Calu3 (cell line): ENCODE measurements at places on chromosomes 6 and 20. TPM values are rescaled to one million over a fixed set of nuclear protein-coding genes. Genes with fewer than 3 reads are reported as not detected.
A peak's percentile ranks its signal among the peaks of the same experiment; 100 is the strongest.

The CASS4 gene
- 0.24 and 0.27 TPM in 2 replicates for total RNA-seq

The SAMD5 gene
- 0.76 TPM in 1 of 2 replicates, not detected in the other for total RNA-seq

DNA sequence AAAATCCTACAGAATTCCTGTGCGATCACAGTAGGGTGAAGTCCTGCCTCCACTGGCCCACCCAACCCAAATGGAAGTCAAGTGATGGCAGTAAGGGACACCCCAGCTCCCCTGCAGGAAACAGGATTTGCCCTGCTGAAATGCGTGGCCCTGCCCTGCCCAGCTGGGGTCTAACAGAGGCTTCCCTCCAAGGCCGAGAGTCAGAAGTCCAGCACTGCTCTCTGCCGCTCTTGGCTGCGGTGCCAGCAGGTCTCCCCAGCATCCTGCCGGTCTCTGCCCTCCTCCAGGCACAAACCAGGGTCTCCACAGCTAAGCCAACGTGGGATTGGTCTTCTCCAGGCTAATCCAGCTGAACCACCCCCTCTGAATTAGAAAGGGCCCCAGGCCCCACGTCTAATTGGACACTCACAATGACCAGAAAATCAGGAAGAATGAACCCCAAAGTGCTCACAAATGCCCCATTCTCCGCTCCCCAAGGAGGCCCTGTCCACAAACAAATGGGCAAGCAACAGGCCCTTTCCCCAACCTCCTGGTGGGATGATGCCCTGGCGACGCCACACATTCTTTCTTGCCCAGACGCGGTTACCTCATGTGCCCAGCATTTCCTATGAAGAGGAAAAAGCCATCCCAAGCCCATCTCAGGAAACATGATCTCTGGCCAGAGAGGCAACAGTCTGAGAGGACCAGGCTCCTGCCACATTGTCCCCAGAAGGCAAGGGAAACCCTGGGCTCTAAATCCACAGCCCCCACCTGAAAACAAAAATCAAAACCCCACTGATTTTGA, 117.2 kb downstream of the BANF2 start:
- no peak for DNase-seq
- no peak overlapping the region for H3K27ac ChIP-seq
- H3K4me3 ChIP-seq, result no peak overlapping the region
- H3K27me3 ChIP-seq, result no peaks in the 10 kb centered on the region

DNA sequence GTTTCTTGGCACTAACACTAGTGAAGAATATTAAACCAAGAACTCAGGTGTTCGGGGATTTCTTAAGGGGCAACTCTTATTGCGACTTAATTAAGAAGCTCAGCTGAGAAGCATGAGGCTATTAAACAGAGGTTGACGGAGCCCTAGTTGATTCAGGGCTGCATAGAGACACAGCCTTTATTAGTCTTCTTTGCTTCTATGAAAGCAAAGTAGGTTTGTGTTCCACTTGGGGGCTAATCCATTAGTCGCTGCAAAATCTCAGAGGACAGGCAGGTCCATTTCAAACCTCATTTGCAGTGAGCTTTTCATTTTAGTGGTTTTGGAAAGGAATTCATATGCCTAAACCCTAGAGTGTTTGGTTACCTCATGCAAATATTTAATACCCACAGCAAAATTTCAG, 506.6 kb upstream of the SULF2 start:
- peaks cover 64% of the 10 kb centered on the region for H3K4me1 ChIP-seq
- H3K27me3 ChIP-seq, result peaks cover 15% of the 10 kb centered on the region
- H3K36me3 ChIP-seq, result peaks cover 6% of the 10 kb centered on the region
- no peak overlapping the region for H3K27ac ChIP-seq
- H3K4me3 ChIP-seq, result no peak overlapping the region
- no peak for DNase-seq

- H3K36me3 ChIP-seq, result no peaks in the 10 kb centered on the region
- no peaks in the 10 kb centered on the region for H3K4me1 ChIP-seq
- no peak overlapping the region for H3K27ac ChIP-seq
- H3K27me3 ChIP-seq, result no peaks in the 10 kb centered on the region
- DNase-seq, result no peak
- no peak overlapping the region for H3K4me3 ChIP-seq
Observed at GRCh38 chr6:89506716-89507617, 74.0 kb downstream of the ANKRD6 start.

GRCh38 chr20:24771542-24772061, 177.5 kb upstream of the CST7 start:
- no peaks in the 10 kb centered on the region for H3K4me1 ChIP-seq
- H3K4me3 ChIP-seq, result no peak overlapping the region
- H3K27ac ChIP-seq, result no peak overlapping the region

GRCh38 chr6:82914511-82914910, 151.1 kb downstream of the UBE3D start:
- no peak for DNase-seq
- H3K27me3 ChIP-seq, result no peaks in the 10 kb centered on the region
- peaks cover 15% of the 10 kb centered on the region for H3K4me1 ChIP-seq

DNA sequence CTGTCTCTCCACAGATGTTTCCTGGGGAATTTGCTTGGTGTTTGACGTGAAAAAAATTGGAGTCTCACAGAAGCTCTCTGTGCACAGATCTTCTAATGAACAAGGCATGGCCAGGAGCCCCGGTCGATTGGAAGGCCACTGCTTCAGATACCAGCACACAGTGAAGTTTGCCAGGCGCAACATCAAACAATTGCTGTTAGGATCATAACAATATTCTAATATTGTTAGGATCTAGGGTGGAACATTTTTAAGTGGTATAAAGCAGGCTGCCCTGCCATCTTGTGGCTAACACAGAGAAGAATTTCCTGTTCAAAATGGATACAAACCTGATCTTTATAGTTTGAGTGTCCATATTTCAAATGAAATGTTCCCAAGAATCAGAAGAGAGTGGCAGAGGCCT, 64.1 kb downstream of the C6orf118 start:
- no peak overlapping the region for H3K4me3 ChIP-seq
- H3K27me3 ChIP-seq, result peaks cover 9% of the 10 kb centered on the region

DNA sequence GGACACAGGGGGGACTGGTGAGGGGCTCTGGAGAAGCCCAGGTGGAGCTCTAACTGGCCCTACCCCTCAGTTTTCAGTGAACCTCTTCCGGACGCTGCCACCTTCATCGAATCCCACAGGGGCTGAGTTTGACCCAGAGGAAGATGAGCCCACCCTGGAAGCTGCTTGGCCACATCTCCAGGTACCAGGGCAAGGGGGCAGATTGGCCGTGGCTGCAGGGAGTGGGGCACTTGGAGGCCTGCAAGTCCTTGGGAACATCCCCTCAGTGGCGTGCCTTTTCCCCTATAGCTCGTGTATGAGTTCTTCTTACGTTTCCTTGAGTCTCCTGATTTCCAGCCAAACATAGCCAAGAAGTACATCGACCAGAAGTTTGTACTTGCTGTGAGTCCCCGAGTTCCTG, 6.6 kb downstream of the MEA1 start:
- peaks cover 4% of the 10 kb centered on the region for H3K4me1 ChIP-seq
- no peaks in the 10 kb centered on the region for H3K27me3 ChIP-seq
- no peak overlapping the region for H3K4me3 ChIP-seq

DNA sequence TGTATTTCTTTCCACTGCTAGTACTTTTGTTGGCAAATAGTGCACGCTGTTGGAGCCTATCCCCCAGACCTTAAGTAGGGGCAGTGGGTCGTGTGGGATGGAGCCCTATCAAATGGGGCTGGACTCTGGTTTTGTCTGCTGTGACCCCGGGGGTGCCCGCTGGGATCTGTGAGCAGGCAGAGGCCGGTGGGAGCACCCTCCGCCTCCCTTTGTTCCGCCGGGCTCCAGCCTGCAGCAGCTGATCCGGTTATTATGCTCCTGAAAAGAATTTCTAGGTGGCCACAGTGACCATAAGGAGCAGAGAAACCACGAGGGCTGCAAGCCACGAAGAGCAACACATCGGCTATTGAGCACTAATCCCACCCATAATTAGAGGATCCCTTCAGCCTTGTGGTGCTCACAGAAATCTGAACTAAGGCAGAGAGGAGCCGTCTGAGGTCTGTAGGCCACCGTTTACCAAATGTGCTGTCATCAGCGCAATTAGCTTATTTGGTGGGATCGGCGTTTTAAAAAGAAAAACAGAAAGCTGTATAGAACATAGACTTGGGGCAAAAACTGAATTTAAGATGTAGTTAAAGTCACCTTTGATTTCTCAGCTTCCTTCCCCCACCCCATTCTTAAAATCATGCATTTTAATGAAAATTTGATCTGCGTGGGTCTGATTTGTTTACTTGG, 598.3 kb upstream of the JAG1 start:
- no peak overlapping the region for H3K27ac ChIP-seq
- peaks cover 37% of the 10 kb centered on the region for H3K4me1 ChIP-seq
- H3K27me3 ChIP-seq, result no peaks in the 10 kb centered on the region
- DNase-seq, result no peak

DNA sequence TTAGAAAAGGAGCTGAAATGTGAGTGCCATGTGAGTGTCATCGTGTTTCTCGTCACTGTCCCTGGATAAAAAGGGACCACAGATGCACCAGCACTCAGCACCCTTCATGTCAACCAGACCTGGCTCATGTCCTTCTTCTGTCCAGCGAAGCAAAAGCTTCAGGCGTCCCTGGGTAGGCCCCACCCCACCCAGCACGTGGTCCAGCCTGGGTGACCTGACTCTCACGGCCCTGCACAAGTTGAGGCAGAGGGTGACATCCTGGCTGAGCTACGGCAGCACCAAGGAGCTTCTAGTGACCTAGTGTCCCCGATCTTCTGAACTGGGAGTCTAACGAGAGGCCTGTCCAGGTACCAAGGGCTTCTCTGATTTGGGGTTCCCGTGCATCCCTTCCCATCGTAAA, 37.8 kb downstream of the PSMG4 start:
- H3K27me3 ChIP-seq, result peaks cover 31% of the 10 kb centered on the region
- no peak overlapping the region for H3K27ac ChIP-seq
- no peaks in the 10 kb centered on the region for H3K4me1 ChIP-seq

- H3K4me1 ChIP-seq, result peaks cover 43% of the 10 kb centered on the region
- no peaks in the 10 kb centered on the region for H3K27me3 ChIP-seq
- no peaks in the 10 kb centered on the region for H3K36me3 ChIP-seq
- H3K4me3 ChIP-seq, result no peak overlapping the region
- H3K27ac ChIP-seq, result peak overlapping the region; percentile 38
Observed at GRCh38 chr6:119308048-119308570, 41.5 kb downstream of the MAN1A1 start.

DNA sequence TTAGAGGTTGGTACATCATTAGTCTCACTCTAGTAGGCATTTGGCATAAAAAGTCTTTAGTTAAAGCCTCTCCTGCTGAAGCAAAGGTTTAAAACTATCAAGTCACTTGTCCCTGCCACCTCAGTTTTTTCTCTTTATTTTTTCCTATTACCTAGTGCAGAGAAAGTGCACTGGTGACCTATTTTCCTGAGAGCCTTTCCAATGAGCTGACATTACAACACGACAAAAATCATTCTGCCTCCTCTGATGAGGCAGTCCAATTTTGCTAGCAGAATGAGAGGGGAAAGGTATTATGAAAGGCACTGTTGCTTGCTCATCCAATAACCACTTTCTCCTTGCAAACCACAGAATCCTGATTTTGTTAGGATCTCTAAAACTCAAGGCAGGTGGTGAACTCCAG, 73.3 kb upstream of the SGK1 start:
- H3K27ac ChIP-seq, result no peak overlapping the region
- no peaks in the 10 kb centered on the region for H3K4me1 ChIP-seq
- H3K27me3 ChIP-seq, result no peaks in the 10 kb centered on the region
- no peaks in the 10 kb centered on the region for H3K36me3 ChIP-seq

DNA sequence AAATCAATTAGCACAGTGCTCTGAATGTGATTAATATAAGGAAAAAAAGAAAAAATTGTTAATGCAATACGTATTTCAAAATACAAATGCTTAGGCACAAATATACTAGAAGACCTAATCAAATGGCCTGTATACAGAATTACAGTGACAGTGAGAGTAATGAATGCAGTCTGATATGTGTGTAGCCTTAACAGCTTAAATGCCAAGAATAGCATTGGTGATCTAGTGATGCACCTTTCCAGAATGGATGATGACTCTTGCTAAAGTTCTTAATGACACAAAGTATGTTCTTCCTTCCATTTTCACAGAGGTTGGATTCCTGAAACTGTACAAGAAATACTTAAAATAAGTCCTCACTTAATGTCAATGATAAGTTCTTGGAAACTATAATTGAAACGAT, 131.0 kb downstream of the CDKAL1 start:
- H3K27me3 ChIP-seq, result no peaks in the 10 kb centered on the region
- no peak overlapping the region for H3K27ac ChIP-seq
- no peak for DNase-seq

DNA sequence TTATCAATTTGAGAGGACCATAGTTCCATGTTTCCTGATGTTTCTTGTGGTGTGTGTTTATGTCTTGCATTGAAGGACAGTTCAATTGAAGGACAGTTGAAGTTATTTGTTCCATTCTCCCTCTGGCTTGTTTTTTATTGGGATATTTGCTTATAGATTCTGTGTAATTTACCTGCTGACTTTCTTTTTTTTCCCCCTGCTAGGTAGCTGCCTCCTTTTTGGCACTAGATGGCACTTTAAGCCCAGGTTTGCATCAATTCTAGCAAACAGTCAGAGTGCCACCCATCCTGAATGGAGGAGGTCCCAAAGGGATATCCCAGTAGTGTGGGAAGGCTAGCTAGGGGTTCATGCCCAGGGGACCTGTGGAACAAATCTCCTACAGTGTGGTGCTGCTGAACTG, 78.1 kb downstream of the CFAP61 start:
- H3K27ac ChIP-seq, result no peak overlapping the region
- peaks cover 3% of the 10 kb centered on the region for H3K27me3 ChIP-seq
